ENCODE measurements at places on chromosomes 5 and 9.

- DNase-seq: no peak
These were observed 7.0 kb downstream of the NOTCH1 start for GRCh38 chr9:136538599-136539426.

DNA sequence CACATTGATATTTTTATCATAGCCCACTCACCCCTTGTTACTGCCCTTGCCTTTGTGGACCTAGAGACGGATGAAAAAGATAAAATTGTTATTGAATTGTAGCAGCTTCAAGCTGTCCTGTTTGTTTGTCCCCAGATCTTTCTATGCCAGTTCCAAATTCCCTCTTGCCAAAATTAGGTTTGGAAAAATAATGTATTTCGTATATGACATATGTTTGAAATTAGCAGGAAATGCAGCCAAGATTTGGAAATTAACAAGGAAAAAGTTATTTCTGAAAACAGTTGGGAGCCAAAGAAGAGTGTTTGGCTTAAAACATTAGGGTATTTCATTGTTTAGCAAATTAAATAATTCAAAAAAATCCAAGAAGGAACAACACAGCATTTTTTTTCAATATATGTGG, 33.5 kb downstream of the SPATA31D1 start:
- DNase-seq: no peak

DNA sequence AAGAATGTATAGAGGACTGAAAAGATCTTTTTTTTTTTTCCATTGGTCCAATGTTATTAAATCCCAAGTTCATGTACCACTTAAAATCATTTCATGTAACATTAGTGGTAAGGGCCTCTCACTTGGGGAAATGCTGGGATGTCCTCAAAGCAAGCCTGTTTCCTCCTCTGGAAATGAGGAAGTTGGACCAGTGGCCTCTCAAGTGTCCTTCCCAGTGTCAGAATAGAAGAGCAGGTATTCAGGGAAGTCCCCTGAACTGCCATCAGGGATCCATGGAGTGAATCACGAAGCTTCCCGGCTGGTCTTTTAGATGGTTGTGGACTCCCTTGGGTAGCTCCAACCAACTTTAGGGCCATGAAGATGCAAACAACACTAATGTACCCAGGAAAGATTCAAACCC, 55.2 kb upstream of the AFAP1L1 start:
- no peak for DNase-seq

DNA sequence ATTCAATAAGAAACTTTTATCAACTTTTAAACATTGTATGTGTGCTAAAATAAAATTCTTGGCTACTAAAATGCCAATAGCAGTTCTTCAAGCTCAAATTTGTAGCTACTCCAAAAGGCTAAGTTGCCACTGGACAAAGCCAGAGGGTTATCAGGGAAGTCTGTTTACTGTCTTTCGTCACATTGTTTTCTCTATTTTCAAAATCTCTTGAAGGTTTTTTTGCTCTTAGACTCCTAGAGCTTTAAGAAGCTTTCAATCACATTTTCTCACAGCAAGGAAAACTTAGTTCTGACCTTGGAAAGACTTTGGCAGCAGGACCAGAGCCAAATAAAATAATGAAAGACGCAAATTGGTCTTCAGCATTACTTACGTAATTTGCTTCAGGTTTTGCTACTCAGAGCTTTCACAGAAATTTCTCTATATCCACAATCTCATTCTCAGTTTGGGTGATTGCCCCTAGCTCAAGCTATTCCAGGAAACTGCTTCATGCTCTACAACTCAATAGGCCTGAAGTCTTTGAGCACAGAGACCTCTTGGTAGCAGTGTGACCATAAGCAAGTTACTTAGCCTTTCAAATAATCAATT, 257.7 kb downstream of the GABRG2 start:
- no peak for DNase-seq

DNA sequence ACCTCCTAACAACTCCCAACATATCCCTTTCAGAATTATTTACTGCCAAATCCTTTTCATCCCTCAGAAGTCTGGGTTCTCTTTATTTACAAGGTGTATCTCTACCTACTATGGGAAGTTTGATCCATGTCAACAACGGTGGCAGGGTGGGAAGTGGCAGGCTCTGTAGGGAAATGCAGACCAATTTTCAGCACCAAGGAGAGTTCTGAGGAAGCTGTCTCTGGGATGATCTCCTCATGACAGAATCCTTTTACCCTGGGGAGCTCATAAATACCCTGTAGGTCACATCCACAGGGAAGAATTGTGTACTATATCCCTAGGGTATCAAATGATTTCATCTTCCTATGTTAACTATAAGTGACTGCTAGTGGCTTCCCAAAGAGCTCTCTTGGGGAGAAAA, 107.8 kb upstream of the NEK6 start:
- no peak for DNase-seq

DNA sequence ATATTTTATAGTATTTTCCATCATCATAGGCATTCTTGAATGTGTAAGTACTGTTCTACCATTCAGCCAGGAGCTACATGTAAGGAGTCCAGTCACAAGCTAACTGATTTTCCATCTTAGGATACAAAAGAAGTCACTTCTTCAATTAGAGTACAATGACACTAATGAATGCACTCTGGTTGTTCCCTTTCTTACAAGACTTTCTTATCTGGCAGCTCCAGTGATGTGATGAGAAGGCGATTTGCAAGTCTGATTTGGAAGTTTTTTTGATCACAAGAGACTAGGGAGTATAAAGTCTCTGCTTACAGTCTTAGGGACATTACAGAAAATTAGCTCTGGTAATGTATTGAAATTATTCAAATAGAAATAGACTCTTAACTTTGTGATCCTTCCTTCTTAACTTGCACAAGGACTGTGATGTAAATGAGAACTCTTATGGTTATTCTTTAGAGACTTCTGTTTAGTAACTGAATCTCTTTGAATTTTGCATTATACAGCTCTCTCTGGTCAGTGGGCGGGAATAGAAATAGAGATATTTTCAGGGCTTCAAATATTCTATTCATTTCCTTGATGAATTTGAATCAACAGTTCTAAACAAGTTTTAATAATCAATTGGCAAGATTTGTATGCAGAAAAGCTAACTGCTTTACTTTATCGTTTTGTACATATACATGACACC, 130.4 kb upstream of the CDH6 start:
- DNase-seq: no peak

DNA sequence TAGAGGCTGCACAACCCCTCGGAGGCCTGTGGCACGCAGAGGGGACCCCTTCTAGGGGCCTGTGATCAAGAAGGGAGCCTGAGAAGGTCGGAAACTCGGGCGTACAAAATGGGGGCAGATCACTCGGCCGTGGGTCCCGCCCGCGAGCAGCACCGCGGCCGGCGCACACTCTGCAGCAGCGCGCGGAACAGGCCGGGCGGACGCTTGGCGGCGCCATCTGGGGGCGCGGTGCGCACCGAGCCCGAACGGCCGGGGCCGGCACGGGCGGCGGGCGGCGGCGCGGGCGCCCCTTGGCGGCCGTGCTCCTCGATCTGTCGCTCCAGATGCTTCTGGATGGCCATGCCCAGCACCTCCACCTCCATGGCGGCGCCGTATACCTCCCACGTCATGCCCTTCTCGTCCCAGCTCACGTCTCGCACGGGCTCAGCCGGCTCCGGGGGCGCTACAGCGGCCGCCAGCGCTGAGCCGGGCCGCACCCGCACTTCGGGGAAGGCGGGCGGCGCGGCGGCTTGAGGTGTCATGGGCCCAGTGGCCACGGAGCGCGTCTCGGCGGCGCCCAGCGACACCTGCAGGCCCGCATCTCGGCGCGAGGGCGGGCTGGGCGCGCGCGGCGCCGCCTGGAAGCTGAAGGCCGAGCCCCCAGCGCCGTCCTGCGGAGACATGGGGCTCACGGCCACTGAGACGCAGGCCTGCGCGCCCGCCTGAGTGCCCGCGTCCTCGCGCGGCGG, 13.1 kb downstream of the GPRIN1 start:
- DNase-seq: no peak

DNA sequence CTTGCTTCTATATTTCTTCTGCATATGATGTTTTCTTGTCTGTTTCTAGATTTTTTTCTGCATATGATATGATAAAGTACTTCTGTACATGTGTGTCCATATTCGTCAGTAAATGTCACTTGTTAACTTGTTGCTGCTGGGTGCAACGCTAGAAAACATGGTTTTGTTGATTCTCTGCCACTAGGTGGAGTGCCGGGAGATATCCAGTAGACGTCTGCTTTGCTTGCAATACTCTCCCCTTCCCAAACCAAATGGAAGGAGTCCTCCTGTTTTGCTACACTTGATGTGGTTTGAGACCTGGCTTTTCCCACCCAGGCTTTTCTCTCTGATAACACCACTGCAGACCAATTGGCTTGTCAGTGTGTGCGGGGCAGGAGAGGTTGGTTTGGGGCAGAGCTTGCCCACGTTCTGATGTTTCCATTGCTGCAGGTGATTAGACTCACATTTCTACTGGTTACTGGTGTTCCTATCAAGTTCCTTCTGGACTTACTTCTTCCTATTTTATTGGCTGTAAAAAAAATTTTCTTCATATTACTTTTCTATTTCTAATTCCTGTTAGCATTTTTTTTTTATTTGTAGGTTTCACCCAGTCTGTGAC, 900.0 kb upstream of the CDH10 start:
- DNase-seq: peak; percentile 53

DNA sequence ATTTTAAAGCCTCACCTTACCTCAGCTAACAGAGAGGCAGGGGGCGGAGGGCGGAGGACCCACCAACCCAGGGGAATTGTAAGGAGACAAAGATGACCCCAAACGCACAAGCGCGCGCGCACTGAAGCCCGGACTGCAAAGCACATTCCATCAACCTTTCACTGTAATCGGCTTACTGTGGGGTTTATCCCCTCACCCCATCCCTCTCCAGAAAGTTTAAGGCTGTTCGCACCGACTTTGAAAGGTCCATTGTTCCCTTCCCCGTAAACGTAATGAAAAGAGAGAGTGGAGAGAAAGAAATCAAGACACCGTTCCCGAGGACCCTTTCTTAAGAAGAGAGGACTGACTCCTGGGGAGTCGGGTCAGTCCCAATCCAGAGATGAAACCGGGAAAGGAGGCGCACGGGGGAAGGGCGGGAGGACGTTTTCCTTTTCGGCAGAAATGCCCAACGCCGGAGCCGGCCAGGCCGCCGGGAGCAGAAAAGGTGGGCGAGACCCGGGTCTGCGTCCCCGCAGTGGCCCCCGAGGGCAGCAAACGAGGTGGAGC, 464 bp downstream of the CEMIP2 start:
- DNase-seq: peak; percentile 3

GRCh38 chr9:107699231-107699630, 209.7 kb upstream of the KLF4 start:
- DNase-seq: no peak

DNA sequence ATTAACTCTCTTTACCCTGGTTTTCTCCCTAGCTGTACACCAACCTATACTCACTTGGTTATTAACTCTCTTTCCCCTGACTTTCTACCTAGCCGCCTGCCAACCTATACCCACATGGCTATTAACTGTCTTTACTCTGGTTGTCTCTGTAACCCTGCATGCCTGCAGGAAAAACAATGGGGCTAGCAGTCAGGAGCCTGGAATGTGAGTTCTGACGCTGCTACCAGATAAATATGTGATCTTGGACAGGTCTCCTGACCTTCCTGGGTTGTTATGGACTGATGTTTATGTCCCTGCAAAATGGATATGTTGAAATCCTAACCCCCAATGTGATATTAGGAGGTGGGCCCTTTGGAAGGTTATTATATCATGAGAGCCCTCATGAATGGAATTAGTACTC, 119.2 kb downstream of the SMARCA2 start:
- no peak for DNase-seq

DNA sequence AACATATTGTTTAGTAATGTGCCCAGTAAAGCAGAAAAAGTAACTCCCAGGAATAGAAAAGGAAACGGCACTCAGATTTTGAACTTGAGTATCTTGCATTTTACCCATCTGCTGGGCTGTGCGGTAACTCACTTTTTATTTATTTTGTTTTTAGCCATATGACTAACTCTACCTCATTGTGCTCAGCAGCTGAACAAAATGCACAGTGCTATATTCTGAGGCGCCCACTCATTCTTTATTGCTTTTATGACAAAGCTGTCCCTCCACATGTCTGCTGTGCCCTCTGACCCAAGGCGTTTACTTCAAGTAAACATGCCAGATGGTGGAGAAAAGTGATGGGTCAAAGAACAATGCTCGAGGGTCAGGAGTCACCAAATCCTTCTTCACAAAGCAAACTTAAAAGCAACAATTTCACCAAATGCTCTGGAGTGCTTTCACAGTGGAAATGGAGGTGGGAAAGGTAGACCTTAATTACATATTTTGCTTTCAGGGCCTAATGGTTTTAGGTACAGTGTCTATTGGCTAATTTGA, 215.2 kb upstream of the ELAVL2 start:
- DNase-seq: peak; percentile 52

DNA sequence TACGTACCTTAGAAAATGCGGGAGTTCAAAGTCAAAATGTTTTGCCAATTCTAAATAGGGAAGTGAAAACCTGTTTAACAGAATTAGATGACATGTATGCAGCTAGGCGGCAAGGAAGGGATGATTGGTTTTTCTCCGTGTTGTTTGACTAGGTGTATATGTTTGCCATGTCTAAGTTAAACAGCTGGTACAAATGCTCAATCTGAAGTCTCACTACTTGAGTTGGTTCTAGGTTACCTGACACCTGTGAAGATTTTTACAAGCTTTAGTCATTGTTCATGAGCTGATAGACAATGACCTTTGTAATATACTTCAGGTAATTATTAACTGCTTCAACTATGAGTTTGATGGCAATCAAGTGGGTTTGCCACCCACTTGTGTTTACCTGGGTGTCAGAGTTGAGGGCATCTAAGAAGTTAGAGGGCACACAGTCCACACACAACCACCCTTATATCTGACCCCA, 74.3 kb downstream of the SLC44A1 start:
- no peak for DNase-seq

- peak; percentile 45 for DNase-seq
These were observed 803 bp upstream of the CCNO start for GRCh38 chr5:55234121-55234700.

- no peak for DNase-seq
These were observed 311.2 kb downstream of the KCTD16 start for GRCh38 chr5:144481861-144482260.

DNA sequence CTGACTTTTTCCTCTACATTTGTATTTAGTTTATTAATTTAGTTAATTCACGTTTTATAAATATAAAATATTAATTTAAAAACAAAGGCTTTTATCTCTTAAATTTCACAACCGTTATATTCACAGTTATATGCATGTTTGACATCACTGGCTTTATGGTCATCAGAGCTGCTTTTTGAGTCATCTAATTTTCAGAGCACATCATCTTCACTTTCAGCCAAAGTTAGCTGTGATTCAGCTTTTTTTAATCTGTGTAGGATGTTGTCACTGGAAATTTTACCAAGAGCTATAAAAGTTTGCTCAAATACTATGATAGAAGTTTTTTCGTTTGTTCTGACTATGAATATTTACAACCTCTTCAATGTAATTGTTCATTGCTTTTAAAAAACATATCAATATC, 12.4 kb downstream of the CDC37L1 start:
- no peak for DNase-seq
